ENCODE measurements at places on chromosomes 11 and 22.

GRCh38 chr11:75420224-75421034 is 12.6 kb downstream of the KLHL35 start:
- DNase-seq, result no peak

DNA sequence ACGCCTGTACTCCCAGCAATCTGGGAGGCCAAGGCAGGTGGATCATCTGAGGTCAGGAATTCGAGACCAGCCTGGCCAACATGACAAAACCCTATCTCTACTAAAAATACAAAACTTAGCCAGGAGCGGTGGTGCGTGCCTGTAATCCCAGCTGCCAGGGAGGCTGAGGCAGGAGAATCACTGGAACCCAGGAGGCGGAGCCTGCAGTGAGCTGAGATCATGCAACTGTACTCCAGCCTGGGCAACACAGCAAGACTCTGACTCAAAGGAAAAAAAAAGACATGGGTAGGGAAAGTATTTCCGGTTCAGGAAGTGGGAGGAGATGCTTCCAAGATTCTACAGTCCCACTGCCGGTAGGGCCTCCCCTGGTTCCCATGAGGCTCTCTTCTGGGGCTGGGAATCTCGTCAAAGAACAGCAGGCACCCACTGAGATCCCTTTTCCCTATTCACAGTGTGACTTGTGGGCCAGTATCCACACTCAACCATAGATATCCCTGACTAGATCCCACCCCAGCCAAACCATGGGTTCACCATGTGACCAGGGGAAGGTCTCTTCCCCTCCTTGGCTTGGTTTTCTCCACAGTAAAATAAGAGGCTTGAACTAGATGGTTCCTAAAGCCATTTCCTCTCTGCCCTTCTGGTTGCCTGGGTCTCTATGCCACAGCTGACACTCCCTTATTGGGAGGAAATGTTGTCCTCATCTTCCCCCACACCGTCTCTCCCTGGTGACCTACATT is 443.3 kb downstream of the BUD13 start:
- no peak for DNase-seq

GRCh38 chr11:61495801-61496601 is 12.5 kb upstream of the LRRC10B start:
- DNase-seq, result no peak

DNA sequence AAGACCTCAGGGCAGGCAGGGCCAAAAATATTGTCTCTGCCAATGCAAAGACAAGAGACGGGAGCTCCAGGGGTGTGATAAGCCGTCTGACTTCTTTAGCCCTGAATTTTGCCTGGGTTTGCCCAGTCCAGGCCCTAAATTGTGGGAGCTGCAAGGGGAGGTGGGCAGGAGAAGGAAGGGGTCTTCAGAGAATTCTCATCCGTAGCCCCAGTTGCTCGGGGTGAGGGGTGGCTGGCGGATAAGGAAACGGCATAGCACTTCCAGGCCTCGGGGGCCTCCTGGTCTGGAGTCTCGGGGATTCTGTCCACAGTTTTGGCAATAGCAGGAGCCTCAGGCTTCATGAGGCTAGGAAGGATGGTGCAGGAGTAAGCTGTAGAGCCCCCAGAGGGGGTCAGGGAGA is 7.4 kb downstream of the CD5 start:
- no peak for DNase-seq

- no peak for DNase-seq
These were observed 10.9 kb downstream of the ZNF74 start for GRCh38 chr22:20404881-20405280.

GRCh38 chr11:46391186-46391577 is 394 bp downstream of the CHRM4 start:
- no peak for DNase-seq

DNA sequence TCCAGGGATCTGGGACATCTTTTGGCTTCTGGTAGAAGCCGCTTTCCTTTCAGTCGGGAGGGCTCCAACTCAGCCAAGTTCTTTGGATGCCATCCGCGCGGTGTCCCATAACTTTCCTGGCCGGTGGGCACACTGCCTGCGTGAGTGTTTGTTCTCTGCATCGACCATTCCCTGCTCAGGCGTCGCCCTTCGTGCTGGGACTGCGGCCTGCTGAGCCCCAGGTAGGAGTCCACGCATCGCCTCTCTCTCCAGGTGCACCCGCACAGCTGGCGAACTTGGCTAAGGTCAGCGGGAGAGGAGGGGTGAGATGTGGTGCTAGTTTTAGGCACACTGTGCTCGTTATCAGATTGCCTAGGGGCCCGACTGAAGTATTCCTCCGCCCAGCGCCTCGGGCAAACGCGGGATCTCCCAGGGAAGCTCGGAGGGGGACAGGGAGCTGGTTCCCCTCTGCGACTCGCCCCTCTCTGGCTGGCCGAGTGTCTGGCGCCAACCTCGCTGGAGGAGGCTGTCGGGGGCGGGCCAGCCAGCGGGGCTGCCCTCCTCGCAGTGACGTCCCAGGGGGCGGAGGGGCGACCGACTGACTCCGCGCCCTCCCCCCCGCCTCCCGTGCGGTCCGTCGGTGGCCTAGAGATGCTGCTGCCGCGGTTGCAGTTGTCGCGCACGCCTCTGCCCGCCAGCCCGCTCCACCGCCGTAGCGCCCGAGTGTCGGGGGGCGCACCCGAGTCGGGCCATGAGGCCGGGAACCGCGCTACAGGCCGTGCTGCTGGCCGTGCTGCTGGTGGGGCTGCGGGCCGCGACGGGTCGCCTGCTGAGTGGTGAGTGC is at the start of gene LAYN:
TSS of gene LAYN (plus strand) at position 607 of the 823 bp plus-strand sequence. CDS start at position 731, 124 bp downstream.
- DNase-seq, result no peak

- DNase-seq, result no peak
These were observed 135.4 kb downstream of the OSBP2 start for GRCh38 chr22:30829901-30830550.

DNA sequence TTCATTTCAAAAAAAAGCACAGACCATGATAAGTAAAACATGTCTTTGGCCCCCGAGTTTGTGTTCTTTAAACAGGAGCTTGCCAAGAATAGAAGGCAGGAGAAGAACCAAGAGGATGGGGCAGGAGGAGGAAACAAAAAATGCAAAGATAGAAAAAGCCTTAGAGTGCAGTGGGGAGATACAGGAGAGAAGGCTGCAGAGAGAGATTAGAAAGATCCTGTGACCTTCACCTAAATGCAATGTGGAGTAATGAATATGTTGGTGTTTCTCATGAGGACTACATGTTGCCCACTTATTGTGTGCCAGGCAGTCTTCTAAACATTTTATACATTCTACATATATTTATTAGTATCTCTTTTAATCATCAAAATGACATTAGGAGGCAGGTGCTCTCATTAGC is 2.3 kb upstream of the APLNR start:
- DNase-seq, result no peak

DNA sequence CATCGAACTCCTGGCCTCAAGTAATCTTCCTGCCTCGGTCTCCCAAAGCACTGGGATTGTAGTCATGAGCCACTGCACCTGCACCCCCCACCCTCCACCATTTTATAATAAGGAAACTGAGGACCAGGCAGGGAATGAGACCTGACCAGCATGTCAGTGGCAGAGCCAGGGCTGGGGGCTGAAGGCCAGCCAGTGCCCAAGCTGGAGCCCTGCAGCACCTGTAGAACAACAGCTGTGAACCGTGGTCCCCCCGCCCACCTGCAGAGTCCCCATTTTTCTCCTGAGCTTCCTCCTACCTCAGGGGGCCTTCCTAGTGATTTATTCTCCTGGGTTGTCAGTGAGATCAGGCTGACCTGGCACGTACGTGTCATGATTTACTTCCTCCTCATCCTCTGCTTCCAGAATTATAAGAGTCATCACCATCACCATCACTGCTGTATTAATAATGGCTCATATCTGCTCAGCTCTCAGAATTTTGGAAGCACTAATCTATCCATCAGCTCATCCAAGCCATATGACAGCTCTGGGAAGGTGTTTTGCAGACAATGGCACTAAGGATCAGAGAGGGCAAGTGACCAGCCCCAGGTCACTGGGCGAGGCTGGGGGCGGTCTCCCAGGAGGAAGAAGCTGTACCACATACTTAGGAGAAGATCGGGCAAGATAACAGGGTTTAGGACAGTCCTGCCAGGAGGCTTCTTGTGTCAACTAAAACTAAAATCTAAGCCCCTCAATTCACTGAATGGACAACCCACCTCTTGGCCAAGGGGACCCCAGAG is 5.5 kb upstream of the SLCO2B1 start:
- DNase-seq, result no peak

DNA sequence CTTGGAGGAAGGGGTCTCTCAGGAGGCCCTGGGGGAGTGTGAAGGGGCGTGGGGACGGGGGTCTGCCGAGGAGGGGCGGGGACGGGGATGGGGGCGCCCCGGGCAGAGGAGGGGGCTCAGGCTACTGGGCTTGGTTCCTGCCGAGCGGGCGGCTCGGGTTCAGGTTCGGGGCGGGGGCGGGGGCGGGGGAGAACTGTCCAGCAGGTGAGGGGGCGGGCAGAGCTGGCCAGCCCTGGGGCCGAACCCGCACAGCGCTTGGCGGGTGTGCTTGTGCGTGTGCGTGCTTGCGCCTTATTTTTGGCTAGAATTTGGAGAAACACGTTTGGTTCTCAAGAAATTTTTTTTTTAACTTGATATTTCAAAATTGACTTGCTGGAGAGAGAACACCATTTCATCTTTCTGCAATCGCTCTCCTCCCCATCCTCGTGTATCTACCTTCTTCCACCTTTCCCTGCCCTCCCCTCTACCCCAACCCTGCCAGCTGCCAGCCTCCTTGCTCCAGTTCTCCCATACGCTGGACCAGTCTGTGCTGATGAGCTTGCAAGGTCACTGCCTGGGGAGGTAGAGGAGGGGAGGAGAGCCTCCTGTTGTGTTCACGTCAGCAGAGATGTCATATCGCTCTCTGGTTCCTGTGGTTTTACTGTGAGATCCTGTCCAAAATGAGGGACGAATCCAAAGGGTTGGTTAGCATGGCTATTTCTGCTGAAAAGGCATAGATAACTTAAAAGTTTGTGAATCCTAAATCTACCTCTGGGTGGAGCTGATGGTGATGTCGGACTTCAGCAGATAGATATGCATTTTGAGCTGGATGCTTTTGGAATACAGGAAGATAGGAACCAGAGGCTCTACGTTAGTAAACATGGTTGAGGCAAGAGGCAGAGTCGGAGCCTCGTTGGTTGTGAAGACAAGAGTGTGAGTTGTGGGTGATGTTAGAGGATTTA is 668 bp downstream of the MADD start:
- DNase-seq, result no peak

DNA sequence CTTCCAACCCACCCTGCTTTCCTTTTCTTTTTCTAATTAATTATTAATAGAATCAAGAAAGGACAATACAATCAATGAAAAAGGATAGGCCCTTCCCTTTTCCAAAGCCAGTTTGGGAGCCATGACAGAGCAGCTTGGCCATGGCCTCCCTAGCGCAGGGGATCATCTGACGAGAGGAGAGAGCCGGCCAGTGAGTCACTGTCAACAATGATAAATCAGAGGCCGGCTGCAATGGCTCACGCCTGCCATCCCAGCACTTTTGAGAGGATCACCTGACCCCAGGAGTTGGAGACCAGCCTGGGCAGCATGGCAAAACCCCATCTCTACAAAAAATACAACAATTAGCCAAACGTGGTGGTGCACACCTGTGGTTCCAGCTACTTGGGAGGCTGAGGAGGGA is 27.5 kb upstream of the KRTAP5-7 start:
- DNase-seq, result no peak

DNA sequence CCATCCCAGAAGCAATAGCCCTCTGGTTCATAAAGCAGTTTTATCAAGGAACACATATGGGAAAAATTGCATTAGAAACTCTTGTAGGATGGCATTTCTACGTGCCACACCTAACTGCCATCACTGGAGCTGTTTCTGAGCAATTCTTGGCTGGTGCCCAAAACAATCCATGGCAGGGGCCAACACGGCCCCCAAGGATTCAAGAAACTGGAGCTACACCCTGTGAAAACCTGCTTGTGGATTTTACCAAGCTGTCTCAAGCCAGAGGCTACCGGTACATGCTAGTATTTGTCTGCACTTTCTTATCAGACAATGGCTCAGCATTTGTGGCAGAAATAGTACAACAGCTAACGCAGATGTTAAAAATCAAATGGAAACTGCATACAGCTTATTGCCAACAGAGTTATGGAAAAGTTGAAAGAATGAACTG is 42.4 kb upstream of the GLYAT start:
- no peak for DNase-seq

GRCh38 chr11:79925570-79925969 is 484.7 kb upstream of the TENM4 start:
- DNase-seq, result no peak

- no peak for DNase-seq
These were observed 45.2 kb upstream of the SLC5A12 start for GRCh38 chr11:26767060-26767459.

GRCh38 chr11:64868904-64869570 is 9.4 kb downstream of the EHD1 start:
- no peak for DNase-seq

DNA sequence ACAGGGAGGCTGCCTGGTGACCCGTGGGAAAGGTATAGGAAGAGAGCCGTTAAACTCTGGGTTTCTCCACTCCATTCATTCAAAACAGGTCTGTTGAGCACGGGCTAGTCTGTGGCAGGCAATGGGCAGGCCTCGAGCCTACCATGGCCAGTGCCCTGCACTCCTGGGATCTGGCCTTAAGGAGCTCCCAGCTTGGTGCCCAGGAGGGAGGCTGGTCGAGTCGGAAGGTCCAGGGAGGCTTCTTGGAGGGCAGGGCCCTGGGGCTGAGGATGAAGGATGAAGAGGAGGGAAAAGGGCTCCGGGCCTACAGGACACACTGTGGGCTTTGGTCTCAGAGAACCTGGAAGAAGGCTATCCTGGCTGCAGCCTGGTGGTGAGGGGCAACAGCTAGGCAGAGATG is 41.9 kb upstream of the MN1 start:
- DNase-seq, result no peak

DNA sequence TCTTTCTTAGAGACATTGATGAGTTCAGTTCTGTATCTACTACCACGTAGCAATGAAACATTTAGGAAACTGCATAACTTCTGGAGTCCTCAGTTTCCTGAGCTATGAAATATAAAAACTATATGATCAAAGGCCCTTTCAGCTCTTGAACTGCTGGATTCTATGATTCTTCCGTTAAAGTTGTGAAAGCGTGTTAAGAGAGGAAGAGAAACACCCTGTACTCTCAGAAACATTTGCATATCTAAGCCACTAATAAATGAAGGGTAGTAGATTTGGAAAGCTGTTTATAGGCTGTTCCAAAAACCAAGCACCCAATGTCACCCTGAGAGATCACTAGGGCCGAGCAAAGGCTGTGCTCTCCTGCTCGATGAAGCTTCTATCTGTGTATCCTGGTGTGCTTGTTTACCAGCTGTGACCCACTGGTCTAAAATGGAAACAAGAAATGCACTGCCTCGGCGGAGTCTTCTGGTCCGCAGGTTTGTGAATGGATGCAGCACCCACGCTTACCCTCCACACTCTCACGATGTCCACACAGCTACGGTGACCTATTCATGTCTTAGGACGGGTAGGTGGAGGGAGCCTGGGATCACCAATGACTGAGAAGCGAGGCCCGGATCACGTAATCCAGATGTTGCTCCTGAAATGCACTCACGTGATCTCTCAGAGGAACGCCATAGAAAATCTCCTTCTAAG is 325.8 kb downstream of the OPCML start:
- DNase-seq, result no peak

DNA sequence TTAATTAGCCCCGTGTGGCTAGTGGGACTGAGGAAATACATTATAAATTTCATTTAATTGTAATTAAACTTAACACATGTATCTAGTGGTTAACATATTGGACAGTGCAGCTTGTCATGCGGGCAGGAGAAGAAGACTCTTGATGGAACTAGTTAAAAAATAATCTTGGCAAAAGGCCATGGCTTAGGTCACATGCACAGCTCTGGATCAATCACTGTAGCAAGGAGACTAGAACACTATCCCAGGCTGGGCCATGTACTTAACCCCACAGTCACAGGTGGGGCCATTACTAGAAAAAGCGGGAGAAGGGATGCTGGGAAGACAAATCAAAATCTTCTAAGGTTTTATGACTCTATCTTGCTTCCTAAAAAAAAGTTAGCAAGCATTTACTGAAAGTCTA is 8.7 kb upstream of the HEPACAM start:
- DNase-seq, result no peak
